Heart right ventricle (tissue), 16 donors: ENCODE measurements at places on chromosomes 16 and 17. TPM values are rescaled to one million over a fixed set of nuclear protein-coding genes. Genes with fewer than 3 reads are reported as not detected.

Gene GCGR
- total RNA-seq = not detected

Gene HOXB8
- total RNA-seq = not detected

Gene RNF222
- not detected for total RNA-seq

Gene CHD9NB
- total RNA-seq = 0.29 TPM

Gene TPSG1
- not detected for total RNA-seq

Gene C17orf67
- total RNA-seq = 0.23 TPM

Gene DBNDD1
- total RNA-seq = 3.0 TPM

Gene USH1G
- total RNA-seq = not detected

Gene TMEM107
- 6.7 TPM for total RNA-seq

Gene TNFRSF13B
- not detected for total RNA-seq

Gene GRB7
- 0.44 TPM for total RNA-seq

Gene TPPP3
- 9.6 TPM for total RNA-seq

Gene KRTAP2-2
- not detected for total RNA-seq

Gene ALOX15
- total RNA-seq = 0.11 TPM
